Right lung (tissue), 10 donors: ENCODE measurements at places on chromosomes 1 and 21. TPM values are rescaled to one million over a fixed set of nuclear protein-coding genes. Genes with fewer than 3 reads are reported as not detected.

Gene AMY1C
- polyA plus RNA-seq: 3.3 TPM

Gene RASSF5
- polyA plus RNA-seq: 12.3 TPM

- no peak for DNase-seq
Measured at GRCh38 chr1:22376976-22377375, 74.7 kb upstream of the ZBTB40 start.

DNA sequence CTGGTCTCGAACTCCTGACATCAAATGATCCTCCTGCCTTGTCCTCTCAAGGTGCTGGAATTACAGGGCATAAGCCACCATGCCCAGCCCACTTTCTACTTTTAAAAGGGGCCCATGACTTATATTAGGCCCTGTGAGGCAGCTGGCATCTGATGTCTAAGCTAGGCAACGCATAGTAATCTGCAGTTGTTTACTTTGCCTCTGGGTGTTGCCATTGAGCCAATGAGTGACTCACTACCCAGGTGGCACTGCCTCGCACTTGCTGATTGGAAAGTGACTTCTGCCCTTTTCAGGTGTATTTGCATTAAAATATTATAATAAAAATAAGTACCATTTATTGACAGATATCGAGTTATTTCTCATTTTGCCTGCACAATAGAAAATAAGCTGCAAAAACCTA is 84.9 kb downstream of the KIF14 start:
- no peak for DNase-seq

DNA sequence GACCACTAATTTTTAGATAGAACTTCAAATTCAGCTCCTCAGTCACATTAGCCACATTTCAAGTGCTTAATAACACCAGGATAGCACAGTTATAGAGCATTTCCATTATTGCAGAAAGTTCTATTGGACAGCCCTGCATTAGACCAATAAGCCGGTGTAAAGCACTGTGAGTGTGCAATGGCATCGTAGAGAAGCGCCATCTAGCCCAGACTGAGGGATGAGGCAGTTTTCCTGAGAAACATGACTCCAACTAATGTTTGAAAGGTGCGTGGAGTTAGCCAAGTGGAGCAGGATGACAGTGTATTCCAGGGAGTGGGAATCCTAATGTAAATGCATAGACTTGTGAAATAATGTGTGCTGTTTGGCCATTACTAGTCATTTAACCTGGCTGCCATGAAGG is 7.7 kb downstream of the RPE65 start:
- no peak for DNase-seq

DNA sequence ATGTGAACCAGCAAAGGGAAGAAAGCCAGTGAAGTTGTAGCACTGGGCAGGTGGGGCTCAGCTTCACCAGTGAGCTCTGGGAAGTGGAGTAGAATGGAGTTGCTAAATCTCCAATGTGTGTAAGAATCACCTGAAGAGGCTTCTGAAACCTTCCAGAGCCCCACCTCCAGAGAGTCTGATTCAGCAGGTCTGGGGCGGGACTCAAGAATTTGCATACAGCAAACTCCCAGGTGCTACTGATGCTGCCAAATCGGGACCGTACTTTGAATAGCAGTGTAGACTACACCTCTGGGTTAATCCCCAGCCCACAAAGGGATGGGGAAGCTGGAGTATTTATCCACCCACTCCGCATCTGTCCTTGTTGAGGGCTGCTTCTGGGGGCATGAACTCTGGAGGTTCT is 154.3 kb downstream of the IGSF21 start:
- no peak for DNase-seq

GRCh38 chr21:17976691-17977090 is 157.5 kb upstream of the C21orf91 start:
- DNase-seq: no peak

GRCh38 chr1:160083968-160084770 is 2.8 kb downstream of the KCNJ9 start:
- DNase-seq: peak; percentile 43
